ENCODE measurements at places on chromosomes 6 and 20.

DNA sequence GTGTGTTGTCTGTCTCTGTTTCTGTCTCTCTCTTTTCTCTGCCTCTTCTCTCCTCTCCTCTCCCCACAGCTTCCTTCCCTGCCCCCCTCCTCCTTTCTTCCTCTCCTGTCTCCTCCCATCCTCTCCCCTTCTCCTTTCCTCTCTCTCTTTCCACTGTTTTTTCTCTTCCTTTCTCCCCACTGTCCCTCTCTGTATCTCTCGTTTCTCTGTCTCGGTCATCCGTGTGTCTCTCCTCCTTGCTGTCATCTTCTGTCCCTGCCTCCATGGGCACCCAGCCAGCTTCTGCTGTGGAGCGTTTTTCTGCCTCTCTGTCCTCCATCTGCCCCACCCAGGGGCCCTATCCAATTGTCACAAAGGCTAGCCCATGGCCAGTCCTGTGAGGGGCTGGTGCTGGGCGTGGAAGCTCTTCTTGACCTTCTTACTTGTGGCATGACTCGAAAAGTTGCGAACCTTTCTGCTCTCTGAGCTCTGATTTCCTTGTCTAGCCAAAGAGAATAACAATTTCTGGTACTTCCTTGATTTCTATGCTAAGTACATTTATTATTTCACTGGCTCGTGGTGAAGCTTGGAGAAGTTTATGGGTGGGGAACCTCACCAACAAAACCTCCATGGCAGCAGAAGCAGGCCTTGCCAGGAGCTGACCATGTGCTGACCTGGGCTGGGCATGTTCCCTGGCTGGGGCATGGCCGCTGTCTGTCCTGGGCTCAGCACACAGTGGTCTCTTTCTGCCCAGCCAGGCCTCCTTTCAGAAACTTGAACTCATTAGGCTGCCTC, 69.3 kb downstream of the CEBPB start:
- no peak for DNase-seq

- DNase-seq = no peak
Measured at GRCh38 chr20:19456595-19457395, 244.4 kb downstream of the SLC24A3 start.

GRCh38 chr6:99573980-99574617, 5.6 kb upstream of the CCNC start:
- no peak for DNase-seq

DNA sequence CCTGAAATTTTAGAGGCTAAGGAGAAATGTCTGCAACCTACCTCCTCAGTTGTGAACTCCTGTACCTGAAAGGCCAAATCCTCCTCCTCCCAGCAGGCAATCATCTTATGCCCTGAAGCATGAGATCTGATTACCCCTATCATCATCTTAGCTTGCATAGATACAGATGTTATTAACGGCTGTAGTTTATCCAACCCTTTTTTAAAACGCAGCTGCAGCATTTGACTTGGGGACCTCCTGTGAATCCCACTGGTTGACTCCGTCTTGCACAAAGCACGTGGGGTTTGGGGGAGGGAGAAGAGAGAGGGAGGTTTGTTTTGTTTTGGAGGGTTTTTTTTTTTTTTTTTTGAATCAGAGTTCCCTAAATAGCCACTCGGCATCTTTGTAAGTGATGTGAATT, 5.8 kb upstream of the NR2E1 start:
- no peak for DNase-seq

GRCh38 chr6:144008120-144008811, at the start of gene PLAGL1:
Gene PLAGL1 (minus strand): TSS chr6:144008259. CDS start chr6:143948136, 60,123 bp downstream.
- peak; percentile 52 for DNase-seq

DNA sequence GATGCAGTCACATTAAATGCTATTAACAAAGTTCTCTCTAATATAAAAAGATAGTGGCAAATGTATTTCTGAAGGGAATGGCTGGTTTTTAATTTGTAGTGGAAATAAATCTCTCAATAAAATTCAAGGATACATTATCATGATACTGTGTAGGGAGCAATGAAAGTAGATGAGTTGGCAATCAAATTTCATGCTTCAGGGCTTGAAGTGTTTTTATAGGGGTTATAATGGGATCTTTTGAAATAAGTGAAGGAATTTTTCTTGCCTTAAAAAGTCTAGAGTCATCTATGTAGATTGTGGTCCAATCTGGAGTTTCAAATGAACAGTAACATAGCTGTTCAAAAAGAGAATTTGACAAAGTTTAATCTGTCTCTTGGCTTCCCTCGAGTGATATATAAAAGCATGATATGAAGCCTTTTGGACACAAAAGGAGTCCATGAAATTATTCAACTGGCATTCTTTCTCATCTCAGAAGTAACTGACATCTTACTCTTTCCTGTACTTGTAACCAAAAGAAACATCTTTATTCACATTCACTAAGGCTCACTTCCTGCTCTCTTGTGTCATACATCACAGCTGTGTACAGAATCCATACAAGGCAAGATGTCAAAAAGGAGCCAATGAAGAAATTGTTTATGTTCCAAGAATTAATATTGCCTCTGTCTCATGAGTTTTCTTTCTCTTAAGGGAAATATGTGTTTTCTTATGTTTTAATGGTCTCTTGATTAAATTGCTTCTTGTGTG, 591.0 kb upstream of the GJE1 start:
- no peak for DNase-seq

DNA sequence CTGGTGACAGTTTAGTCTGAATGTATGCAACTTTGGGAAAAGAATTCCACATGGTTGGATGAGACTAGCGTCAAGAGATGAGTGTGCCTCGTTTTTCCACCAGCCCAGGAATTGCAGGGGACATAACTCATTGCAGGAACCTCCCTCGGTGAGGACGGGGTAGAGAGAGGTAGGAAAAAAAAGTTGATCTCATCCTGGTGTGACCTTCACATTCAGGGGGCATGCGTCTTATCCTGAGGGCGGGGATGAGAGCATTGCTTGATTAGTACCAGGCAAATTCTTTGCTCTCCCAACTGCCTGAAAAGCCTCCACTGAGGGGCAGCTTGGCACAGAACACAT, 11.8 kb downstream of the TLDC2 start:
- DNase-seq = no peak

GRCh38 chr6:30679765-30680535, 6.5 kb downstream of the PPP1R18 start:
- no peak for DNase-seq

GRCh38 chr6:73285674-73286283, 22.8 kb upstream of the KHDC1 start:
- DNase-seq = peak; percentile 72

- DNase-seq = no peak
Measured at GRCh38 chr6:79073888-79074287, 4.2 kb downstream of the PHIP start.

DNA sequence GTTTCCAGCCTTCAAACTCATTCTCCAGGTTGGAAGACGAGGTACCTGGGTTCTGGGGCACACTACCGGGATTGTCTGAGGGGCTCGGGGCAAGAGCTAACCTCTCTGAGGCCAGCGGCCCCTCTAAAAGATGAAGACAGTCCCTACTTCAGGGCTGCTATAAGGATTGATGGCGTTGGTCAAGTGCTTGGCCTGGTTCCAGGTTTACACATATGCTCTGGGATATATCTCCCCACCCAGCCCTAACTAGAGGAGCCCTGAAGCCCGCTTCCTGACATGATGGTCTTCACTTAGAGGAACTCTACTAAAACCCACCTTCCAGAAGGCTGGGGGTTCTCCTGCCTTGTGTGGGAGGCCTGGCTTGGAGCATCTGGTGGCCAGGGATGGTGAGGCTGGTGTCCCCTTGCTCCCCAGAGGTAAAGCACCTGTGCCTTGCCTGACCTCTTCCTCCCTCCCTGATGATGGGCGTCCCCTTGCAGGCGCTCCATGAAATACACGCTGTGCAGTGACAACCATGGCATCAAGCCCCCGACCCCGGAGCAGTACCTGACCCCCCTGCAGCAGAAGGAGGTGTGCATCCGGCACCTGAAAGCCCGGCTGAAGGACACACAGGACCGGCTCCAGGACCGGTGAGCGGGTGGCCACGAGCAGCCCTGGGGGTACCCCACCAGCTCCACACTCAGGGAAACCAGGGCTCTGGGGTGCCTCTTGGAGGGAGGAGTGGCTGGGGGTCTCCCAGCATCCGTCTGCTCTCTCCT, 28.7 kb downstream of the SDCBP2 start:
- no peak for DNase-seq

DNA sequence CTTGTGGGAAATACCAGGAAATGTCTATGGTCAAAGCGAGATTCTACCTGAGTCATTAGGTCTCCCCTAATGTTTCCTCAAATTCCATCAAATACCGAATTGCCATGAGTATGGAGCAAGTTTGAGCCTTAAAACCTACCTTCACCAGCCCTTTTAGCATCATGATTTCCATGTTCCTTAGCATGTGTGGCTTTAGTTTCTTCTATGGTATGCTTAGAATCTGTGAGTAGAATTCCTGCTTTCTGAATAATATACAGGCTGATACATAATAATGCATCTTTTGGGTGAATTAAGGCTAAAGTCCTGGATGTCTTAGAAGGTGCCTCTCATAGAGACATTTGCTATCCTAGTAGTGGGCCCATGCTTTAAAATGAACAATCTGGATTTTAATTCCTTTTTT, 32.0 kb downstream of the TSPYL4 start:
- no peak for DNase-seq

GRCh38 chr20:44151621-44152416, 35.2 kb downstream of the JPH2 start:
- DNase-seq = no peak

- DNase-seq = no peak
Measured at GRCh38 chr6:40563111-40563510, 24.1 kb downstream of the LRFN2 start.

DNA sequence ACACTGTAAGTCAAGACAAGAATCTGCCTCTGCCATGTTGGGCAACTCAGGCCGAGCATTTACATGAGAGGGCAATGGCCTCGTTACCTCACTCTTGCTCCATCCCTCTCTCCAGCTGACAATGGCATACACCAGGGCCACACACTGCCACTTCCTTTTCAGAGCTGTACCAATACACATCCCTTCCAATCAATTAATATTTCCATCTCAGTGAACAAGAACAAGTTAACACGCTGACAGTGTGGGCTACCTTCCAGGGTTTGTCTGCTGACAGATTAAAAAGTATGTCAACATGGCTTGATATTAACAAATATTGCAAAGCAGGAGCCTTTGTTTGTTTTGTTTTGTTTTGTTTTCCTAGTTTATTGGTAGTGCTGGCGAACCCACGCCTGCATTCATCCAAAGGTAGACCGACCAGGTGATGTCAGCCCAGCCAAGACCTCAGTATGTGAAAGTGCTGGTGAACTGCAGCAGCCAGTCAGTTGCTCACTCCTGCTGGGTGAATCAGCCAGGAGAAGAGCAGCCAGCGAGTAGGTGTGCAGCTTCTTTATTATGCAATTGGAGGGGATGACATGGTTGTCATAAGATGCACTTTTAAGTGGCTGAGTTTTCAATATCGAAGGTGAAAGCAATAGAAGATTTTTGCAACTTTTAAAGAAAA, 487.3 kb upstream of the JARID2 start:
- DNase-seq = no peak

DNA sequence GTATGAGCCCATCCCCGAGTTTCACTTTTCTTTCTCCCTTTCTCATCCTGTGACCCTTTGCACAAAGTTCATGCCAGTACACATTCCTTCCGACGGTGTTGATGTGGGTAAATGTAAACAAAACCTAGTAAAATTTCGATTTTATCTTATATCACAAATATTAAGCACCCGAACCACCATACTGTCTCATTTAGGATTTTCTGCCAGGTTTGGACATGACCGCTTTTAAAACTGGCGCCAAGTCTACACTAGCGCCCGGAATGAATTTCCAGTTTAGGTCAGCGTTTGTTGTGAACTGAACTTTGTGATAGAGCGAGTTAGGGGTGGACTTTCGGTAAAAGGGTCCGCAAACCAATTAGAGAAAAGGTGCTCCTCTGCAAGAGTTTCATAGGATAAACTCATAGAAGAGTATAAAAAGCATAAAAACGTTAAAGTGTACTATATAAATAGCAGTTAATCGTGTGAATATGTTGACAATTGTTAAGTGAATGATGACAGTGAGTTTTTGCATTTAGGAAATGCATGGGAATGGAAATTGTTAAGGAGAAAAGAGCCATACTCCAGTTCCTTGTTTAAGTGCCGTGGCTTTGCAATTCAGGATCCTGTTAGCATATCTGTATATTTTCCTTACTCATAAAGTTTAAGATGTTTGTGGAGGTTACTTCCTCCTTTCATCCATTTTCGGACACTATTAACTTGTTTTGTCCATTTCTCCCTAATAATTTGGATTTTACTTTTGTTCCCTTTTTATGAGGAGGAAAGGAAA, 937 bp downstream of the AKAP7 start:
- peak; percentile 58 for DNase-seq

DNA sequence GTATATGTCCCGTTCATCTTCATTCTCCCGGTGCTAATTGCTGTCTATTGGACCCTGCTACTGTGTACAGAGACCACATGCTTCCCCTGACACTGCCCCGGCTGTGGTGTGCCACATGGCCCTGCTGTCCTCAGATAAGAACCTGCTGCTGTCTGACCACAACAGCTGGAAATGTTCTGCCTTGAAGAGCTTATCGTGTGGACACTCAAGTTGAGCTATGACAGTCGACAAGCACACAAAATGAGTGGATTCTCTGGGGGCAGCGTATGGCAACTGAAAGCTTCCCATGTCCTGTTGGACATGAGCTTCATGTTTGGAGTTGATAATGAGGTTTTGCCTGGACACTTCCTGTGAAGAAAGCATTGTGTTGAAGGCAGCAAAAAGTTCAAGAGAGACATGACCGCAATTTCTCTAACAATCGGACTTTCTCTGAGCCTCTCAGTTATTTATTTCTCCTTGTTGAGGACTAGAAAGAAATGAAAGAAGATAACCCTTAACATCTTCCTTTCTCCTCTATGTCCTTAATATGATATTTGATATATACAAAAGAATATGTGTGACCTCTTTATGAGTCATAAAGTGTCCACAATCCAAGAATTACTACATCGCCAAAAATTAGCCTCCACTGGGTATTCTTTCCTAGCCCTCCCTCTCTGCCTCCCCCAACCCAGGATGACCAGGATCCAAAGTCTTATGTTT, 187.1 kb upstream of the TCF21 start:
- DNase-seq = peak; percentile 6

DNA sequence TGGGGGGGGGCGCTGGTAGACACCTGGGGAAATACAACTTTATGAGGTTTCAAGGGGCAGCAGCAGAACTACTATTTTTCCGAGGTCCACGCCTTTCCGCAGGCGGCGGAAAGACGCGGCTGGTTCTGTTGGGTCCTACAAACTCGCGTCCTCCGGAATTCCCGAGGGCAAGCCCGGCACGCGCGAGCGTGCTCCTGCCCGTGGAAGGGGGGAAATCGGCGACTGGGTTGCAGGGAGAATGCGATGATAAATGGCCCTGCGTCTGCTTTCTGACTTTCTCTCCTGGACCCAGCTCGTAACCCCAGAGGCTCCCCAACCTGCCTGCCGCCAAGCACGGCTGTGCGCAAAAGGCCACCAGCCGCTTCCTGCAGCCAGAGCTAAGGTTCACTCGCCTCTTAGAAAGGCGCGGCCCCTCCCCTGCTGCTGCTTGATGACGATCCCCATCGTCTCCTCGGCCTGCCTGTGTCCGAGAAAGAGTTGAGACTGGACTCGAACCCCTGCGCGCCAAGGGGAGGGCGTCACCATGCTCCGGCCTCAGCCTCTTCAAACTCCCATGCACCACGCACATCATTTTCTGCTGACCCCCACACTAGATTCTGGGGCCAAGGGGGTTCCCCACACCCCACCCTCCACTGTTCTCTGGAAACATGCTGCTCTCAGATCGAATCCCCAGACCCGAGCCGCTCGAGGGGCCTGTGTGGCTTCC, 6.7 kb downstream of the FOXA2 start:
- DNase-seq = no peak
